ENCODE measurements at places on chromosomes 6 and 20. TPM values are rescaled to one million over a fixed set of nuclear protein-coding genes. Genes with fewer than 3 reads are reported as not detected.

DNA sequence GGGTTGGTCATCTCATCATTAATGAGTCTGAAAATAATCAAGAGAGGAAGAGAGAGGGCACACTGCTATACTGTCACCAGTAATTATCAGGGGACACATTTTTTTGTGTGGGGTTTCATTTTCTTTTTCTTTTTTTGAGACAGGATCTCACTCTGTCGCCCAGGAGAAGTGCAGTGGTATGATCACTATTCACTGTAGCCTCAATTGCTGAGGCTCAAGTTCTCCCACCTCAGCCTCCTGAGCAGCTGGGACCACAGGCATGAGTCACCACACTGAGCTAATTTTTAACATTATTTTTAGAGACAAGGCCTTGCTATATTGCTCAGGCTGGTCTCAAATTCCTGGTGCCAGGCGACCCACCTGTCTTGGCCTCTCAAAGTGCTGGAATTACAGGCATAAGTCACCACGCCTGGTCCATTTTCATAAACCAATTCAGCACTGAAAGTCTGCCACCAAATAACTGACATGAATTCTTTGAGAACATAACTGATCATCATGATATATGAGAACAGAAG, 43.3 kb downstream of the EPHA7 start:
- no peak for DNase-seq

Gene LY6G6D
- not detected for total RNA-seq

DNA sequence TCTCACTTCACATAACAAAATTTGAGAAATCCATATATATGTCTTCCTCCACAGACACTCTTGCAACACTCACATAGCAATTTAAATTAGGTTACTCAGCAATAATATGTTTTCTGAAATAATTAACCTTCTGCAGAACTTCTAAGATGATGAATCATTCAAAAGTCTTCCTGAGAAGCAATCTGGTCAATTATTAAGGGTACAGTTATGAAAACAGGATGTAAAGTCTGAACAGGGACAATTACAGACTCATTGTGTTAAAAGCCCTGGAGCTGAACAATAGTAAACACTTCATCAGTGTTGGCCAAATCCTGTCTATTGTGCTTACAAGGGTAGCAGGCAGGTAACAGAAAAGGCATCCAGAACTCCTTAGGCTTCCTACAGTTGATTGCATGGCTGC, 75.4 kb downstream of the FILIP1 start:
- no peak for DNase-seq

DNA sequence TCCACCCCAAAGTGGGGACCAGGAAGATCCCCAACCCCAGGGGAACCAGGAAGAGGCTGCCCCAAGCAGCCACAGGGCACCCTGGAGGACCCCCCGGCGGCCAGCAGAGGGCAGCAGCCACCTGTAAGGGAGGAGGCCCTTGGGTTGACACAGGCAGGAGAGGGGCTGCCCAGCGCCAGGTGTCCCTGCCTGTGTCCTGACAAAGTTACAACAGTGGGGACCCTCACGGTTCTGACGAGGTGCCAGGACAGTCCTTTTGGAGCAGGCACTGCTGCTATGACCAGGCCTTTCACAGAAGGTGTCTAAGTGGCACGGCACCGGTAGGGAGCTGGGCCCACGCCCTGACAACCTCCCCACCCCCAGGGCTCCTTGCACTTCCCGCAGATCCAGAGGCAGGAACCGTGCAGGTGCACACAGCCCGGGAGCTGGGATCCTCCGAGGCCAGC, 176.7 kb downstream of the BMP7 start:
- DNase-seq: peak; percentile 87

GRCh38 chr6:117491916-117492315, 9.4 kb downstream of the DCBLD1 start:
- DNase-seq: no peak
